ENCODE measurements at places on chromosomes 7 and 10.

DNA sequence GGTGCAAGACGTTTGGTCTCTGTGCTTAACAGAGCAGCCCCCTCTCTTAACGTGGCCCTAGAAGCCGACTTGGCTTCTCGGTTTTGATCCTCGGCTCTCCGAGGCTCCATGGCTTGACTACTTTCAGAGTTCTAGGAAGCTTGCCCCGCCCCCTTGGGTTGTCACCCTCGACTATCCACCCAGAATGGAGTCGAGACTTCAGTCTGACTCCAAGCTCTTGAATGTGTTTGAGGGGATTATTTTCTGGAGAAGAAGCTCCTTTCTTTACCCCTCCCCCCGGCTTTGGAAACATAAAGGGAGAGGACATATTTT lies 448 bp downstream of the SEC24C start:
- no peak for DNase-seq

- DNase-seq = no peak
Measured at GRCh38 chr7:107224374-107225223, 55.8 kb downstream of the HBP1 start.

DNA sequence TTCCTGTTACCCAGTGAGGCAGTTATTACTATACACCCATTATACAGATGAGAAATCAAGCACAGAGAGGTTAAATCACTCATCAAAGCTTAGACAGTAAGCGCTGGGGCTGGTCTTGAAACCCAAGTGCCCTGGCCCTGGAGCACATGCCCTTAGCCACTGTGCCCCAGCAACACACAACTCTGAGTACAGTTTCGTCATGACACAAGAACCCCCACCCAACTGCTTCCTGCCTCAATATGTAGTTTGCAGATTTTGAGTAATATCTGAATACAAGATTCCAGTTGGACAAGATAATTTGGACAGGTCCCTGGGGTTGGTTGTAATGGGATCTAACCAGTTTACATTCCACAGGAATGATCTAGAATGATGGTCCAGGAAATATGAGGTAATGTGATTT lies 62.8 kb downstream of the SH3PXD2A start:
- no peak for DNase-seq

DNA sequence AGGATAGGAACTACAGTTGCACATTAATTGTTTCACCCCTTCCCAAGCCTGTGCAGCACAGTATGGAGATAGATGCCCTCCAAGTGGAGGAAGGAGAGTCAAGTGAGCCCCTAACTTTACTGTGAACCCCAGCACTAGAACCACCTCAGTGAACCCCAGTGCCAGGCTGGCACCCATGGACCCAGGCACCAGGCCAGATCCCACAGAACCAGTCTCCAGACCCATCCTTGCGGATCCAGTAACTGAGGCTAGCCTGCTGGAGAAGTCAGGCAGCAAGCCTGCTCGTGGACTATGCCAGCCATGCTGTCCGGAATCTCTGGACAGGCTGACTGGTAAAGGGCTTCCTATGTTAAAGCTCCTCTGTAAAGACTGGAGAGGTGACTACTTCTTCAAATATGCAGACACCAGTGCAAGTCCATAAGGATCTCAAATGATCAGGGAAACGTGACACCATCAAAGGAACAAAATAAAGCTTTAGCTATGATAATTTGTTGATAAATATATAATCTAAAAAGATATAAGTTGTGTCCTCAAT lies 27.7 kb downstream of the SHOC2 start:
- DNase-seq = no peak

DNA sequence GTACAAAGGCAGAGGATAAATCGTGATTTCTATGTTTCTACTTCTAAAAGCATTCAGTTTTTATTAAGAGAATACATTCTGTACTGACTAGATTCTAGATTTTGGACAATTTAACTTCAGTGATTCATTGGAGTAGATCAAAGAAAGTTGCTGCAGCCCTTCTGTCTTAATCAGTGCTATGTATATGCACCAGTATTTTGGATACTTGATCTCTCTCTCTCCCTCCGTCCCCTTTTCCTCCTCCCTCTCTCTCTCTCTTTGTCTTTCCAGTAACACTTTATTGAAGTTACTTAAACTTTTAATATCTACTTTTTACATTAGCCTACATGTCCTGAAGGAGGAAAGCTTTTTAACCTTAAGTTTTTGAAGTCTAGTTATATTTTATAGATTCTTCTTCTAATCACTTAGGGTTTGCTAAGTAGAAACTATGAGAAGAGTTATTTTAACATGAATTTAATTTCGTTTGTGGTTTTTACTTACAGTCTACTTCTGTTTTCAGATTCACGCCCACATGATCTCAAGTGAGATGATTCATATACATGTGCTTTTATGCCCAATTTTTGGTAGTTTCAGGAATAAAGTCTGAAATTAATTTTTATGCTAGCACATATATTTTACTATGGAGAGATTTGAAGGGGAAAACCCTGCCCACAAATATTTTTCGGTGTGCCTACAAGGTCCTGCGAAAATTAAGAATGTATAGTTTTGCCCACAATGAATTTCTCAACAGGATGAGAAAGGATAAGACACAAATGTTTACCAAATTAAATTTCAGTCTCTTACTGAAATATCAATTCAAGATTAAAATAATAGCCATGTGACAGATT lies 9.1 kb downstream of the MDFIC start:
- DNase-seq = no peak

- no peak for DNase-seq
Measured at GRCh38 chr10:103652599-103653281, 159.2 kb downstream of the NEURL1 start.

DNA sequence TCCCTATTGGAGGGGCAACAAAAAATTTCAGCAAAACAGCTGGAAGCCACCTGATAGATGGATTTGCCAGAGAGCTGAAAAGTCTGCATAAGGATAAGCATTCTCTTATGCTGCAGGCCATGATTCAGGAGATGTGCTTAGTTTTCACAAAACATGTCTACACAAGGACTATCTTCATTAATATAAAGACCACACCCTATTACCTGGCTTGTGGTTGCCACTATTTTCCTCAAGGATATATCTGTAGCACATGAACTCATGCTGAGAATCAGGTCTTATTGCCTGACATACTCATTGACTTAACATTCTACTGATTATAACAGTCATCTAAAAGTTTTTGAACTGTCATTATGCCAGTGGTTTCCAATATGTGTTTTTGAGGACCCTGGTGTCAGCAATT lies 7.1 kb upstream of the COL17A1 start:
- DNase-seq = no peak

DNA sequence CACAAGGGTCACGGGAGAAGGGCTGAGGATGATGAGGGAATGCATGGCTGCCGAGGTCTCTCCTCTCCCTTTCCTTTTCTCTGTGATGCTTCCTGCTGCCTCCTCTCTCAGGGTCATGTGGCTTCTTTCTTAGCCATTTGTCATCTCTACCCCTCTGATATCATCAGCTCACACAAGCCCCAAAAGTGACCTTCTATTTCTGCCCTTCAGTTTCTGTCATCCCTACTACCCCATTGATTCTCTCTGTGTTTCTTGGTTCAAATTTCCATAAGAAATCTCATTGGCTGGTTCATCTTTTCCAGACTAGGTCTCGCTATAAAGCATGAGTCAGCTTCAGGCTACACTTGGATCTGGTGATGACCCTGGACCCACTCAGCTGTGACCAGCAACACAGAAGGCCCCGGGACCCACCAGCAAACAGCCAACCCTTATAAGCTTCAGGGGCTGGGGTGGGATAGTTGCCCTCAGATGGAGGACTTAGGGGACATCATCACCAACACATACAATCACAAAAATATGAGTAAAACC lies 284.3 kb downstream of the SKAP2 start:
- no peak for DNase-seq

- DNase-seq = no peak
Measured at GRCh38 chr7:137295739-137296324, 47.7 kb downstream of the PTN start.

DNA sequence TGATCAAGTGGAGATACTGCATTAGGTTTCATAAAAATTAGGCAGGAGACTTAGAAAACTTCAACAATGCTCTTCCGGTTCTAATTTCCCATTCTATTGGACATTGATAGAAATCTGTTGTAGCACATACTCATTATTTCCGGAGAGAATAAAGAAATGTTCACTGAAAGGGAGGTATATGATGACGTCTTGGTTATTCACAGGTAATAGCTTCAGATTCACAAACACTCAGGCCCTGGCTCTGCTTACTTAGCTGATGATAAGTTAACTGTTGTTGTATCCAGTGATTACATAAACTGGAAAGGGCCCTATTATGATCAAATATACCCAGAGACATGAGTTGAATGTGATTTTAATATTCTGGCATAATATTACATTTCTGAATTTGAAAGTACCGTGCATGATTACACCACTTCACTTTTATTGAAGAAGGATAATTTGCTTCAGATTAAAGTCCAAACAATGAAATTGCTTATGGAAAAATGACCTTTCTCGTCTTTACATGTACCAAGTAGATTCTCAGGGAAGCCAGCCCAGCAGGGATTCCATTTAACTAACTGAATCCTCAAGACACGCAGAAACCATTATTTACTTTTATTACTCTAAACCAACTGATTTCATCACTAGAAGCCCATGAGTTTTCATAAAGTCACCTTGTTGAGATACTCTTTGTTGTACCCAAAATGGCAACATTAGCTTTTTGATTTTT lies 288.0 kb upstream of the PITRM1 start:
- no peak for DNase-seq

All from GM12878 (cell line).